ENCODE measurements at places on chromosomes 3 and 15.

- DNase-seq = no peak
Observed at GRCh38 chr15:65195548-65195923, 10.4 kb upstream of the CLPX start.

- peak; percentile 93 for DNase-seq
Observed at GRCh38 chr3:124878561-124879336, 8.4 kb downstream of the ITGB5 start.

GRCh38 chr3:52395503-52395865 lies 49.4 kb downstream of the SEMA3G start:
- DNase-seq = no peak

DNA sequence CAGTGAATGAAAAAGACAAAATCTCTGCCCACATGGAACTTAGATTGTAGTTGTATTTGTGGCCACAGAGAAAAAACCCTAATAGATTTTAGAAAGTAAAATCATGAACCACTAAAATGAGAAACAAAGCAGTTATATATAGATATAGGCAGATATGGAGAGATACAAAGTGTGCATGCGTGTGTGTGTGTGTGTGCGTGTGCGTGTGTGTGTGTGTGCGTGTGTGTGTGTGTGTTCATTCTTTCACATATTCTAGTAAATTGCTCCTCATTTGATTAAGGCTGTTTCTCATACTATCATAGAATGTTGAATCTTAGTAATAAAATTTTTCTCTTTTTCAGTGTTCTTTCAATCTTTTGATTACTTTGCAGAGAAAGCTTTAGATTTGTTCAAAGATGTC lies 118.6 kb downstream of the DNAJB8 start:
- DNase-seq = no peak

GRCh38 chr3:168024537-168024941 lies 71.2 kb downstream of the GOLIM4 start:
- DNase-seq = peak; percentile 16
